ENCODE measurements at places on chromosomes 2 and 18. TPM values are rescaled to one million over a fixed set of nuclear protein-coding genes. Genes with fewer than 3 reads are reported as not detected.

GRCh38 chr2:3601561-3602271, 6.8 kb downstream of the COLEC11 start:
- no peaks in the 10 kb centered on the region for H3K4me1 ChIP-seq
- no peaks in the 10 kb centered on the region for H3K36me3 ChIP-seq
- H3K27me3 ChIP-seq: no peaks in the 10 kb centered on the region
- no peak for DNase-seq

GRCh38 chr18:36287653-36288052, 9.9 kb upstream of the FHOD3 start:
- no peak overlapping the region for H3K27ac ChIP-seq
- H3K4me3 ChIP-seq: no peak overlapping the region
- H3K27me3 ChIP-seq: no peaks in the 10 kb centered on the region

- H3K27ac ChIP-seq: no peak overlapping the region
- no peak for DNase-seq
- no peaks in the 10 kb centered on the region for H3K36me3 ChIP-seq
- H3K27me3 ChIP-seq: no peaks in the 10 kb centered on the region
- no peak overlapping the region for H3K4me3 ChIP-seq
Observed at GRCh38 chr2:31013301-31013700, 124.9 kb downstream of the GALNT14 start.

Gene ACTG2
- 13.7 TPM for total RNA-seq

Gene FAP
- not detected for total RNA-seq

Gene ITGA4
- 2.1 TPM for total RNA-seq
